ENCODE measurements at places on chromosomes 7 and 10.

DNA sequence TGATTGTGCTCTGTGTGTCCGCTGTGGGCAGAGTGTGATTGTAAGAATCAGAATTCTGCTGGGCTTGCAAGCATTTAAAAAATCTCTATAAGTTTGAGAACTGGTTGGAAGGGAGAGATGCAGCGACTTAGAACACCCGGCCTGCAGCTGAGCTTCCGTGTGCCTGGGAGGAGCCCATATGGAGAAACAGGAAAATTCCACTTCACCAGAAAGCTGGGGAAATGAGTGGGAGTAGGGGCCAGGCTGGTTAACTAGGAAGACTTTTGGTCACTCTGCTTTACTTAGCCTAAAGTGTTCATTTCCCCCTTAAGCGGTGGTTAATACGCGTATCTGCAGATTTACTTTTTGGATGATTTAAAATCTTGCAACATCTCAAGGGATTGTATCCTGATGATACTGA, 72.2 kb downstream of the TCF7L2 start:
- DNase-seq = no peak

DNA sequence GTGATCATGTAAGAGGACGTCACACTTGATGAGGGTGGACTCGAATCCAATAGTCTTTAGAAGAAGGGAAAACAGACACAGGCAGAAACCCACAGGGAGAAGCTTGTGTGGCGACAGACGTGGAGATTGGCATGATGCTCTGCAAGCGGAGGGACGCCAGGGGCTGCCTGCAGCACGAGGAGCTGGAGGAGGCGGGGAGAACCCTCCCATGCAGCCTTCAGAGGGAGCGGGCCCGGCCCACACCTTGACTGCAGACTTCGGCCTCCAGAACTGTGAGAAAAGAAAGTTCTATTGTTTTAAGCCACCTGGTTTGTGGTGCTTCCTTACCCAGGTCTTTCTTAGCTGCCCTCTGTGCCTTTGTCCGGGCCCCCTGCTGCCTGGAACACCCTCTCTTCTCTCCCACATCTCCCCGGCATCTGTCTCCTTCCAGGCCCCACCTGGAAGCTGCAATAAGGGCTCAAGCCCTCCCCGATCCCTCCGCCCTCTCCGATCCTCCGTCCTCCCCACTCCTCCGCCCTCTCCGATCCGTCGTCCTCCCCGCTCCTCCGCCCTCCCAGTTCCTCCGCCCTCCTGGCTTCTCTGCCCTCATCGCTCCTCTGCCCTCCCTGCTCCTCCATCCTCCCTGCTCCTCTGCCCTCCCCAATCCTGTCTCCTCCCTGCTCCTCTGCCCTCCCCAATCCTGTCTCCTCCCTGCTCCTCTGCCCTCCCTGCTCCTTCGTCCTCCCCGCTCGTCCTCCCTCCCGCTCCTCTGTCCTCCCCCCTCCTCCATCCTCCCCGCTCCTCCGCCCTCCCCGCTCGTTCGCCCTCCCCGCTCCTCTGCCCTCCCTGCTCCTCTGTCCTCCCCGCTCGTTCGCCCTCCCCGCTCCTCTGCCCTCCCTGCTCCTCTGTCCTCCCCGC, 17.4 kb upstream of the PRKAG2 start:
- DNase-seq = no peak

DNA sequence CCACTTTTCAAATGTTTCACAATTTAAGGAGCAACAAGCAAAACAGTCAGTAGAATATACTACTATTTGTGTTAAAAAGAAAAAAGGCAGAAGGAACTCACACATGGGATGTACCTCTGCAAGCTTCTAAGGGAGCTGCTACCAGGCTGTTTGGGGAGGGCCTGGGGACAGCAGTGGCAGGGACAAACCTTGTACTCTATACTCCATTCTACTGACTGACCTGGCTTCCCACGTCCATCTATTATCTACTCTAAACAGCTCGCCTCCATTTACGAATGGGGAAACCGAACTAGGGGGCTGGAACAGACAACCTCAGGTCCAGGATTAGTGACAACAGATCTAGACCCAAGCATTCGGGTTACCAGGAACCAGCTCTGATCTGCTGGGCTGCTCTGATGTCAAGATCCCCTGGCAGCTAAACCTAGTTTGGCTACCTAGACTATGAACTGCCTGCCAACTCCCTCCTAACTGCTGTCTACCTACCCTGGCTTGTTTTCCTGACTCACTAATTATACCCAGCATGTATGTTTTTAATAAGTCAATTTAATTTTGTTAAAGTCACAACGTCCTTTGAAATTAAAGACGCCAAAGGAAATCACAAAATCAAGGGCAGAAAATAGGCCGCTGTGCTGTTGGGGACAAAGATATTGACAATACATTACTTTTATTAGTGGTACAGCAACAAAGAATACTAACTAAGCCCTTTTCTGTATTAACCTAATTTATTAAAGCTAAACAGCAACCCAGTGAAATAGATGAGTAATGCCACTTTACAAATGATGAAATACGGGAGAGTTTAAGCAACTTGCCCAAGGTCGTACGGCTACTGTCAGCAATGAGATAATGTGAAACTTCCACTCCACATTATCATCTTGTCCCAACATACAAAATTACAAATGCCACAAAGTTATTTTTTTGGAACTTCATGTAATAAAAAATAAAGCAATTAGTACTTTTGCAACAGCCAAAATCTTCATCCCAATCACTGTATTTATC, 5.3 kb downstream of the PSAP start:
- no peak for DNase-seq

DNA sequence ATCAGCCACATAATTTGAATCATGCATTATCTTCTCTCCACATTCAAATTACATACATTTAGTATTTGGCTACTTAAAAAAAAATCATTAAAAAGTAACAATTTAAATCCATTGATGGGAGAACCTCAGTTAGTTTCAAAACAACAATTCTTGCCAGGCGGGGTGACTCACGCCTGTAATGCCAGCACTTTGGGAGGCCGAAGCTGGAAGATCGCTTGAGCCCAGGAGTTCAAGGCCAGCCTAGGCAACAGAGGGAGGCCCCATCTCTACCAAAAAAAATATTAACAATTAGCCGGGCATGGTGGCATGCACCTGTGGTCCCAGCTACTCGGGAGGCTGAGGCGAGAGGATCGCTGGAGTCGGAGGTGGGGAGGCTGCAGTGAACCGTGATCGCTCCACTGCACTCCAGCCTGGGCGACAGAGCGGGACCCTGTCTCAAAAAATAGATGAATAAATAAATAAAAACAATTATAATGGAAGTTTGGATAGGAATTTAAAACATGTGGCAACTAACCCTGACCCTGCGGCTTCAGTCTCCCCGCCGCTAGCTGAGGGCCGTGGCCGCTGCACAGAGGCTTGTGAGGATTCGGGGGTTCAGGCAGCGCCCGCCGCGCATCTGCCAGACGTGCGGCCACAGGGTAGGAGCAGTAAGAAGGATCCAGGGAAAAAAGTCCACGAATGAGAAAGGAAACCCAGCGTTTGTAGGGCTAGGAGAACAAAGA, 1.1 kb upstream of the CSGALNACT2 start:
- no peak for DNase-seq

DNA sequence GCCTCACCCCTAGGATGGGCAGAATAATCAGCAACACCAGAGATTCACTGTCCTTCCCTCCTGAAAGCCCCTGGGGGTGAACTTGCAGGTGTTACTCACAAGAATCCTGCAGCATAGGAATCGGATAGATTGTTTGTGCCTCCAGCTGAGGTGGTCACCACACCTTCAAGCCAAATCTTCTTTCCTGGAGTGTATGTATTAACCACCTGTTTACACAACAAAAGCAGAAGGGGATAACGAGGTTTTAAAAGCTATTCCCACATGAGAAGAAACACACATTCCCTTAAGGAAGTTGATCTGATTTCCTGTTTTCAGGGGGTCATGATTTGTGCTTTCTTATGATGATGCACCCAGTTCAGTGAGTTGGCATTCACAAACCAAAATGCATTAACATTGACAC, 173.8 kb upstream of the HPS1 start:
- no peak for DNase-seq

DNA sequence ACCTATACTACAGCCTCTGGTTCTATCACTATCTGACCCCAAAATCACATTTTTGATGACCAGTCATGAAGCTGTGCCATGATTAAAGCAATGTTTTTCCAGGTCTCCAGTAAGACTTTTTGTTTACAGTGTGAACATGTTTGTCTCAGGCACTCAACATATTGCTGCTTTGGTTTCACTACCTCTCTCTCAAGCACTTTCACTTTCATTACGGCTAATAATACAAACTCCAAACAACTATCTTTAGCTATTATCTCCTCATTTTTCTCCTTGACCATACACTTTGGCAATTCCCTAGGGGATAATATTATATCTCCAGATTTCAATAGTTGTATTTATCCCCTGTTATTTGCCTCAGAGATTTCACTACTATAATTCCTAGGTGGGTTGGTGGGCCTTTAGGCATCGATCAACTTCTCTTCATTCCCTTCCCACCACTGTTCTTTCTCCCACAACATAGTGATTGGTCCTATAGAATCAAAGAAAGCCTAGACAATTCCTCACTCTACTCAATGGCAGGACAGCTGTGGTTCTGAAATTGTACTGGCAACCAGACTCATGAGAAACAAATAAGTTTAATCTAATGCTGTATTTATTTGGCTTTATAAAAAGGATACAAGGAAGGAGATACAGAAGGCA, 261.4 kb upstream of the ZWINT start:
- DNase-seq = no peak

DNA sequence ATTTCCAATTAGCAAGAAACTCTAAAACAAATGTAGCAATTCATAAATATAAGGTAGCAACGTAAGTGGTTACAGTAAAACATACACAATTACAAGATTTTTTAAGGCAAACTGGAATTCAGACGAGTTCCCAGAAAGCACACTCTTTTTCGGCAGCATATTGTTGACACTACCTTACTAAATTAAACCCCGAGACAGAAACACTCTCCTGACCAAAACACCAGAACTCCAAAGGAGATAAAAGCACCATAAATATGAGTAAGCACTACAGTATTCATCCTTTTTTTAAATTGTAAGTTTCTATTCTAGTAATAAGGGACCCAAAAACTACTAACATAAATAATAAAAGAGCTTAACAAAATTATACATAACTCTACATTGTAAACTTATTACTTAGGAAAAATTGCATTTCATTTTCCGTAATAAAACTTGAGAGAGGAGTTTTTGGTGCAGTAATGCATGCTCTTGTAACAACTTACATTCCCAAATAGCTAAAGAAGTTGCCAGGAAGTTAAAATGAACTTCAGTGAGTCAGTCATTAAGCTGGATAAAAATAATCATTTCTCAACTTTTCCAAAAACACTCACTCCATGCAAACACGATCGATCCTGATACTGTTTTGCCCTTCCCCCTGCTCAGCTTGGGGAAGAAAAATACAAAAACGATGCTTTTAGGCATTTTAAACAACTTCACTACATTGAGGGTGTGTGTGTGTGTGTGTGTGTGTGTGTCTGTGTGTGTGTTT, 2.0 kb downstream of the PIP4K2A start:
- no peak for DNase-seq

DNA sequence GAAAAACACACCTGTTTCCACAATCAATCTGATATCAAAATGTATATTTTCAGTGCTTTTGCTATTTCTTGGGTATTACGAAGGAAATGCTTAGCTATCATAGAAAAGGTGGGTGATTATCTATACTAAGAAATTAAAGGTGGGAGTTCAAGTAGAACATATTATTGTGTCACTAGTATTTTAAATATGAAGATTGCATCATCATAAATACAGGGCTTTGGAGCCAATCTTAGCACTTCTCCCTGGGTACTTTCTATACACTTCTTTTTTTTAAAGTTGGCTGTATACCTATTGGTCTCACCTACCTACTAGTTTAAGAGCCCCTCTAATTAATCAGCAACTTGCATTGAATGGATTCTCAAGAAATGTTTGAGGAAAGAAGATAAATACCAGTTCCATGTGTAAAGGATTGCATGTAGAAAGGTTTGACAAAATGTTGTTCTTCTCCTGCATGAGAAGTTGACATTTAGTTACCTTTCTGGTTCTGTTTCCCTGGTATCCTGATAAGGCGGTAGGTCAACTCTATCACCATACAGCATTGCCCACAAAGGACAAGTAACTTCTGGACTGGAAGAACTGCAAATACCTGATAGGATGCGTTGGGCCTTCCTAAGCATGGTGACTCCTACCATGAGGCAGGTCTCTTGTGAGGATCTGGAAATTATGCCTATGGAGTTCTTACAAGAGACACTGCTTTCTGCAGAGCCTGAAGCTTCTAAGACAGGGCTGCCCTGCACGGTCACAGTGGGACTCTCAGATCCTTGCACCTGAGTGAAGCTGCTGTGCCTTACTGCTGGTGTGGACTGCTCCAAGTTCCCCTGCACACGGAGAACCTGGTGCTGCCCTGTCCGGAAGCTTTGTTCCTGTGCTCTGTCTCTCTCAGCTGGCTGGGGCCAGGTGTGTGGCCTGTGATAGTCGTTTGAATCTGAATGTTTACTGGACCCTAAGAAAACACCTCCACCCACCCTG, 32.1 kb upstream of the PDSS1 start:
- DNase-seq = no peak

GRCh38 chr7:69633122-69633831, 35.0 kb downstream of the AUTS2 start:
- DNase-seq = no peak

DNA sequence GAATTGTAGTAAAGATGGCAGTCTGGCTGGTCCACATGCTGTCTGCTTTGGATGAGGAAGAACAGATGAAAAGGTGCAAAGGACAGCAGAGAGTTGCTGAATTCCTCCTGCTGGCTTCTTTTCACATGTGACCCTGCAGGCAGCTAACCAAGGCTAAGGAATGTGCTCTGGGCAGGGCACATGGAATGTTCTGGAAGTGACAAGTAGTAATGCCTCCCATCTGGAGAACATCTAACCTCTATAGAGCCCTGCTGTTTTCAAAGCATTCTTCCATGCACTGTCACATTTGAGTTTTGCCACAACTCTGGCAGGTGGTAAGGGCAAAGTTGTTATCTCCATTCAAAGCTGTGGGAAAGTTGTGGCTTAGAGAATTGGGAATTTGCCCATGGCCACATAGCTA, 208.8 kb downstream of the STK31 start:
- no peak for DNase-seq

DNA sequence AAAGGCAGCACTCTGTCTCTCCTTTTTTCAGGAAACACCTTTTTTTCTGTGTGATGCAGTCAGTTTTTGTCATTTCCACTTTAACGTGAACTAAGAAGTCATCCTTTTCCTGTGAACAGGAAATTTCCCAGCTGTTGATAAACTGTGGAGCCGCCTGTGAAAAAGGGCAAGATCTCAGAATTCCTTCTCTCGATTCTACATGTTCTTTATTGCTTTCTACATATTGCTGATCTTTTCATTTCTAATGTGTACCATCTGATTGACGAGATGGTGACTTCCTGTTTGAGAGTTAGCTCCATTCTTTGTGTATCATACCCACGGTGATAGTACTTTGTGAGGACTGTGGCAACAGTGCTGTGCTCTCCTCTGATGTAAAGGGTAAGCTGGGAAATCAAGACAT, 50.4 kb downstream of the ADD3 start:
- no peak for DNase-seq

- no peak for DNase-seq
Observed at GRCh38 chr10:38027986-38028385, 17.5 kb downstream of the ZNF33A start.

All from amygdala (tissue), 56 donors.